ENCODE measurements at places on chromosomes 6 and 20. TPM values are rescaled to one million over a fixed set of nuclear protein-coding genes. Genes with fewer than 3 reads are reported as not detected.

DNA sequence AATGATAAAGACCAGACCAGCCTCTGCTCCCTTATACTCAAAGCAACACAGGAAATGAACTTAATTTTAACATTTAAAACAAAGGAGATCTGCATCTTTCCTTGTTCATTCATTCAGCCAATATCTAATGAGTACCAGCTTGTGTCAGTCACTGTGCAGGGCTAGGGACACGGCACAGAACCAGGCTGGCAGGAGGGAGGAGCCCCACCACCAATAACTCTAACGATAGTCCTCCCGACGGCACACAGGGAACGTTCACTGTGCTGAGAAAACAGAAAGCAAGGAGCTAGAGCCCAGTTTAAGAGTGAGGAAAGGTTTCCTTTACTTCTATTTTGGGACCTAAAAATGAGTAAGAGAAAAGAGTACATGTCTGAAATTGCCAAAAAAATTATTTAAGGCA lies 9.9 kb downstream of the ETV7 start:
- H3K36me3 ChIP-seq: no peaks in the 10 kb centered on the region
- H3K27ac ChIP-seq: no peak overlapping the region
- no peaks in the 10 kb centered on the region for H3K27me3 ChIP-seq
- no peaks in the 10 kb centered on the region for H3K4me1 ChIP-seq
- no peak overlapping the region for H3K4me3 ChIP-seq

DNA sequence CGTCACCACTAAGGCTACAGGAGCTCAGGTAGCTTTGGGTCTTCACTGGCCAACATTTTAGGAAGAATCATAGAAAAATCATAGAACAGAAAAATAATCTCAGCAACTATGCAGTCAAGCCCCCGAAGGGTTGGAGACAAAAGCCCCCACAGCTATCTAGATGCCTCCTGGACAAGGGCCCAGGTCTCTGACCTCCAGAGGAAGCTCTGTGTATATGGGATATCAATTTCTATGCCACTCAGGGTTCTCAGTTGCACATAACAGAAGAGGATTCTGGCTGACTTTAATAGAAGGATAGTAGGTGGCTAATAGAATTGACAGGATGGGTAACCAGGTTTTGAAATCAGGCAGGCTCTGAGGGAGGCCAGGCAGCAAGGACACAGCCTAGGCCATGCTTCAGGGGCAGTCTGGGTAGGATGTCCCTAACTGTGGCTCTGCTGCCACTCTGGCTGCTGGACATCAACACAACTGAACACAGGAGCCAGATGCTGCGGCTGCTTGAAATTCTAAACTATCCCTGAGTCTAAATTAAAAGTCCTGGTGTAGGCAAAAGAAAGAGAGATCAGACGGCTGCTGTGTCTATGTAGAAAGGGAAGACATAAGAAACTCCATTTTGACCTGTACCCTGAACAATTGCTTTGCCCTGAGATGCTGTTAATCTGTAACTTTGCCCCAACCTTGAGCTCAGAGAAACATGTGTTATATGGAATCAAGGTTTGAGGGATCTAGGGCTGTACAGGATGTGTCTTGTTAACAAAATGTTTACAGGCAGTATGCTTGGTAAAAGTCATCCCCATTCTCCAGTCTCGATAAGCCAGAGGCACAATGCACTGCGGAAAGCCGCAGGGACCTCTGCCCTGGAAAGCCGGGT lies 65.6 kb downstream of the TRMT6 start:
- peaks cover 2% of the 10 kb centered on the region for H3K27me3 ChIP-seq
- no peak overlapping the region for H3K4me3 ChIP-seq
- no peaks in the 10 kb centered on the region for H3K4me1 ChIP-seq
- no peaks in the 10 kb centered on the region for H3K36me3 ChIP-seq

- H3K27me3 ChIP-seq: no peaks in the 10 kb centered on the region
- H3K27ac ChIP-seq: no peak overlapping the region
- no peaks in the 10 kb centered on the region for H3K4me1 ChIP-seq
- no peaks in the 10 kb centered on the region for H3K36me3 ChIP-seq
Observed at GRCh38 chr6:9435281-9435680, 979.6 kb downstream of the TFAP2A start.

GRCh38 chr6:32216285-32216684 lies 7.6 kb downstream of the NOTCH4 start:
- no peak for DNase-seq
- no peaks in the 10 kb centered on the region for H3K4me1 ChIP-seq
- no peaks in the 10 kb centered on the region for H3K36me3 ChIP-seq
- peaks cover 9% of the 10 kb centered on the region for H3K27me3 ChIP-seq

- H3K27ac ChIP-seq: no peak overlapping the region
- peaks cover 4% of the 10 kb centered on the region for H3K4me1 ChIP-seq
- H3K4me3 ChIP-seq: no peak overlapping the region
- peaks cover 8% of the 10 kb centered on the region for H3K27me3 ChIP-seq
- DNase-seq: no peak
Observed at GRCh38 chr6:46638650-46639049, 14.0 kb downstream of the CYP39A1 start.

DNA sequence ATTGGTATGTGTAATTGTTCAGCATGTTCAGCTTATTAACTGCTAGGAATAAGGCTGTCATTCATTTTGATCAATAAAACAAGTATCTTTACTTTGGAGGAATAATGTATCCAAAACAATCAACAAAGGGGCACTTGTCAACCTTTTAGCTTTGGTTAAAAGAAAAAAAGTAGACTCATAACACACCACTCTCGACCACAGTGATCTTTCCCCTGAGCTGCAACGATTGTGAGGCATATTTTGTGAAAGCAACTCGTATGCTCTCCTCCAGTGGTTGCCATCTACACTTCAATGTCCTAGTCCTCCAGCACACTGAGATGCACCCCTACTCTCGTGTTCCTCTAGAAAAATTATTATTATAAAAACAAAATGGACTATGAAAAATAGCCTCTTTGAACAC lies 60.1 kb upstream of the PDE7B start:
- H3K27me3 ChIP-seq: peaks cover 13% of the 10 kb centered on the region
- H3K4me1 ChIP-seq: peaks cover 6% of the 10 kb centered on the region
- DNase-seq: no peak
- H3K36me3 ChIP-seq: no peaks in the 10 kb centered on the region
- H3K27ac ChIP-seq: no peak overlapping the region
- no peak overlapping the region for H3K4me3 ChIP-seq

- no peak overlapping the region for H3K4me3 ChIP-seq
- H3K27ac ChIP-seq: no peak overlapping the region
- peaks cover 41% of the 10 kb centered on the region for H3K4me1 ChIP-seq
- H3K36me3 ChIP-seq: peaks cover 8% of the 10 kb centered on the region
Observed at GRCh38 chr6:2037237-2037926, 208.0 kb downstream of the GMDS start.

- H3K36me3 ChIP-seq: peaks cover 5% of the 10 kb centered on the region
- H3K4me3 ChIP-seq: peak overlapping the region; percentile 38
- peaks cover 51% of the 10 kb centered on the region for H3K4me1 ChIP-seq
- peaks cover 52% of the 10 kb centered on the region for H3K27me3 ChIP-seq
- DNase-seq: no peak
- H3K27ac ChIP-seq: peak overlapping the region; percentile 21
Observed at GRCh38 chr20:57630061-57630460, 9.8 kb upstream of the ZBP1 start.

GRCh38 chr6:11496152-11497060 lies 41.1 kb upstream of the TMEM170B start:
- H3K4me3 ChIP-seq: no peak overlapping the region
- H3K4me1 ChIP-seq: peaks cover 26% of the 10 kb centered on the region
- H3K27ac ChIP-seq: no peak overlapping the region

DNA sequence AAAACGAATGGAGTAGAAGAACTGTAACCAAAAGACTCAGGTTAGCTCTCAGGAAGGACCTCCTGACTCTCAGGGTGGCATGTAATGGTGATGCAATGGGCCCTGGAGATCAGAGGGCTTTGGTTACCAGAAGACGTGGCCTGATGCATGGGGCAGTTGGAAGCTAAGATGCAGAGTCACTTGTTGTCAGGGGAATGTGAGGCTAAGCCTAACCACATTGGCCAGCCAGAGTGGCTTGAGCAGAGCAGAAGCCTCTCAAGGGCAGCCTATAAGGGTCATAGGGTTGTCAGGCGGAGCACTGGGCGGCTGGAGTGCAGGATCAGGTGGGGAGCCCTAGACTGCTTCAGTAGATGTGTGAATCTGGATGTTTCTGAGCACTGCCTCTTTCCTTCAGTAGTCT lies 5.9 kb downstream of the CNBD2 start:
- no peak for DNase-seq
- peaks cover 10% of the 10 kb centered on the region for H3K27me3 ChIP-seq
- H3K4me1 ChIP-seq: no peaks in the 10 kb centered on the region
- H3K36me3 ChIP-seq: no peaks in the 10 kb centered on the region
- no peak overlapping the region for H3K27ac ChIP-seq

The RAB23 gene
- total RNA-seq: 3.8 TPM

DNA sequence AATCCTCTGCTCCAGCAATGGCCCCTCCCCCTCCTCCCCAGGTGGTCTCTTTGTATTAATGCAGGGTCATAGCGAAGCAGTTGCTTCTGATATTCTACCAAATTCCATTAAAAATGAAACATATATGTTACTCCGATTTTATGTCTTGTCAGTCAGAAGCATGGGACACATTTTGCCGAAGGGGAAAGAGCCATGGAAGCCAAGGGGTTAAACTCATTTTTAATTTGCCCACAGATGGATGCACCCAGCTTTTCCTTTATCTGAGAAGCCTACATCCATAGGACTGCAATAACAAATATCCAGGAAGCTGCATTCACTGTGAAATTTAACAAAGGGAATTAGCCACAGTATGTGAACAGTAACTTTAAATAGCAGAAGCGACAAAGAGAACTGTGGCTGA lies 688.2 kb downstream of the QKI start:
- H3K27ac ChIP-seq: no peak overlapping the region
- H3K4me3 ChIP-seq: no peak overlapping the region
- H3K27me3 ChIP-seq: peaks cover 2% of the 10 kb centered on the region
- no peaks in the 10 kb centered on the region for H3K36me3 ChIP-seq

DNA sequence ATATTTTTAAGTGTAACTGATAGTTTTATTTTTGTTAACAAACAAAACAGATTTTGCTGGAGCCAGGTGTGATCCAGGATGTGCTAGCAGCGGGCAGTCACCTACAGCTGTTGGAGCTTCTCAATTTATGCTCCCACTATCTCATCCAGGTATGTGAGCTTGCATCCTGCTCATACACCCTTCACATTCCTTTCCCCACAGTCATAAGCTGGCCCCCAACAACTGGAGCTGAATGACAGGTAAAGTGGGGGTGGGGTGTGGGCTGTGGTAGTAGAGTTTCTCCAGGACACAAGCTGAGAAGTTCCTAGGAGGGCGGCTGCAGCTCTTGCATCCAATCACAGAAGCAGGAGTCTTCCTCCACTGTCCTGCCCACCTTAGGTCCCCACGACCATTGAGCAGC lies 140.1 kb downstream of the KLHL32 start:
- H3K4me3 ChIP-seq: no peak overlapping the region
- peaks cover 1% of the 10 kb centered on the region for H3K27me3 ChIP-seq
- DNase-seq: no peak
- no peak overlapping the region for H3K27ac ChIP-seq
- H3K36me3 ChIP-seq: no peaks in the 10 kb centered on the region

The WFDC5 gene
- total RNA-seq: not detected

GRCh38 chr6:43962458-43962857 lies 164.8 kb downstream of the MRPL14 start:
- no peak overlapping the region for H3K27ac ChIP-seq
- no peak for DNase-seq
- H3K27me3 ChIP-seq: peaks cover 33% of the 10 kb centered on the region

The GGT7 gene
- total RNA-seq: 13.7 TPM

DNA sequence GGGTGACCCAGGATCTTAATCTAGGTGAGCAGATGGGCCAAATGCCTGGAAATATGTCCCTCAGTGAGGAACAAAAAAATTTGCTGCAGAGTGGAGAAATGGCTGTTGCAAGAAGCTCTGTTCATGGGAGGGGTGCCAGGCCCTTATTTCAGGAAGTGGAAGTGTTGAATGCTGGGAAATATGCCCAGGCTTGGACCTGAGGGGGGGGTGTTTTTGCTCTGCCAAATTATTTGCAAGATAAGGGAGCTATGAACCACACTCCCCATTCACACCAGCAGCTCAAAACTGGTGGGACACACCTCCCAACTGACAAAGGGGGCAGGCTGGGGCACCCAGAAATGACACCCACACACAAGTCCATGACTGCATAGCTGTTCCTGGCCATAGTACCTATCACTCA lies 8.7 kb downstream of the CST4 start:
- H3K4me3 ChIP-seq: no peak overlapping the region
- H3K36me3 ChIP-seq: no peaks in the 10 kb centered on the region
- DNase-seq: no peak
- H3K27me3 ChIP-seq: peaks cover 8% of the 10 kb centered on the region
- no peaks in the 10 kb centered on the region for H3K4me1 ChIP-seq

GRCh38 chr20:51799401-51799860 lies 2.9 kb downstream of the SALL4 start:
- peaks cover 3% of the 10 kb centered on the region for H3K4me1 ChIP-seq
- no peak overlapping the region for H3K4me3 ChIP-seq
- H3K27ac ChIP-seq: no peak overlapping the region
- peaks cover 2% of the 10 kb centered on the region for H3K36me3 ChIP-seq
- peaks cover 68% of the 10 kb centered on the region for H3K27me3 ChIP-seq

DNA sequence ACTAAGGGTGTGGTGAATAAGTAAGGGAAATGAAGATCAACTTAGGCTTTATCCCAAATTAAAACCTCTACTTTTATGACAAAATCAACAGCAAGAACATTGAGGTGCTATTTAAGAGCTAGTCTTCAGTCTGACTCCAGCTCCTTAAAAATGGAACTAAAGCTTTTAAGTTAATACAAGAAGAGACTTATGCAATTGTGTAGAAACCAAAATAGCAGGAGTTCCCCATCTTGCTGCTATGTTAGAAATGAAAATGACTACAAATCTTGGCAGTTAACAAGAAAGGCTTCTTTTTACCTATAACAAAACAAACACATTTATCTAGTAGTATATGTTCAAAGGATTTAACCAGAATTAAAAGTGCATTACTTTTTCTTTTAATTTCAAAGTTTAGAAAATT lies 25.7 kb downstream of the HMGN3 start:
- DNase-seq: no peak
- H3K36me3 ChIP-seq: peaks cover 24% of the 10 kb centered on the region
- H3K4me1 ChIP-seq: peaks cover 9% of the 10 kb centered on the region
- no peaks in the 10 kb centered on the region for H3K27me3 ChIP-seq
- H3K4me3 ChIP-seq: no peak overlapping the region
